NCI-H187 (cell line): ENCODE measurements at places on chromosomes 5 and 9.

- DNase-seq: no peak
These were observed 16.1 kb downstream of the UBAP2 start for GRCh38 chr9:34032631-34033030.

DNA sequence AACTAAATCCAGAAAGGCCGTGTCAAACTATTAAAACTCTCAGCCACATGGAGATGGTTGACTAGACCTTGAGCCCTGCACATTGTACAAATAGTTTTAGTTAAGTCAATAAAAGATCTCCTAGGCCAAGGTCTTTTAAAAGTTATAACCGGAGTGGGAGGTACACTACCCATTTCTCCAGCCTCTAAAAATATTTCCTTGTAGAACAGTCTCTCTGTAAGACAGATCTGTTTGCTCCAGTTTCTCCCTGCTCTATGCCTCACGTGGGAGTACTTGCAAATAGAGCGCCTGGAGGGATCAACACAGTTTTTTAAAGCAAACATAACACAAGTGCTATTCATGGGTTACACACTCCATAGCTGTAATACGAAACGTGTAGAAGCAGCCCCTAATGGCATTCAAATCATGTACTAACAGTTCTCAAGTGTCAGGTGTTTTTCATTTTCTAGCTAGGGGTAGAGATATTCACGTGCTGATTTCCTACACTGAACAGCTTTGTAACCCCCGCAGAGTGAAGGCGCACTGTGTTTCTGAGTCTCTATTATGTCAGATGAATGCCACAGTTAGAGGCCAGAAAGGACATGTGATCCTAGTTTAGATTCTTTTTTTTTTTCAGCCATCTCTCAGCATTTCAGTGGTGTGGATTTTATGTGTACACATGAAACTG lies 703.4 kb upstream of the GRAMD2B start:
- peak; percentile 88 for DNase-seq

DNA sequence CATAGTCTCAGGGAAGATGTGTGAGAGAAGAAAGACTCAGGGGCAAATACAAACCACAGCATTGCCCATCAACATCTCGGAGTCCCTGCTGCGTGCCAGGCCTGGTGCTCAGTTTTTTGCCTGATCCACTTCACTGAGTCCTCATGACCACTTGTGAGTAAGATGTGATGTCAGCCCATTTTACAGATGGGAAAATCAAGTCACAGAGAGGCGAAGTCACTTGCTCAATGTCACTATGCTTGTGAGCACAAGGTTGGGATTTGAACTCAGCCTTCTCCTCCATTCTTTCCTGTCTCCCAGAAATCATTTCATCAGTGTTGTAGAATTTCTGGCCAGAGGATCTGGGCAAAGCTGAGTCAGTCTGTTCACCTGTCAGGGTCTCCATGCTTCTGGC lies 34.6 kb upstream of the PSD2 start:
- no peak for DNase-seq

DNA sequence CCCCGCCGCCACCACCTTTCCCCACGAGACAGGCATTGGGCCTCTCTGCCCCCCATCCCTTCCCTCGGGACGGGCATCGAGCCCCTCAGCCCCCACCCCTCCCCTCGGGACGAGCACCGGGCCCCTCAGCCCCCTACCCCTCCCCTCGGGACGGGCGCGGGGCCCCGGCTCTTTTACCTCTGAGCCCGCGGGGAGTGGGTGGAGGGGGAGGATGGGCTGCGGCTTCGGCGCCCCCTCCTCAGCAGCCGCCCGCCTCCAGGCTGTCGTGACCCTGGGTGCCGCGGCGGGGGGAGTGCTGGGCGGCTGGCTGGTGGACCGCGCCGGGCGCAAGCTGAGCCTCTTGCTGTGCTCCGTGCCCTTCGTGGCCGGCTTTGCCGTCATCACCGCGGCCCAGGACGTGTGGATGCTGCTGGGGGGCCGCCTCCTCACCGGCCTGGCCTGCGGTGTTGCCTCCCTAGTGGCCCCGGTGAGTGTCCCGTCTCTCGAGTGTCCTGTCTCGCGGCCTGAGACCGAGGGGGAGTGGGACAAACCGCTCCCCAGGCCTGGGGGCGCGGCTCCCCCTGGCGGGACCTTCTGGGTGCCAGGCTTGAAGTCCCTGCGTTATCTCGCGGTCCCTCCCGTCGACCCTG lies 791 bp downstream of the SLC2A8 start:
- no peak for DNase-seq

DNA sequence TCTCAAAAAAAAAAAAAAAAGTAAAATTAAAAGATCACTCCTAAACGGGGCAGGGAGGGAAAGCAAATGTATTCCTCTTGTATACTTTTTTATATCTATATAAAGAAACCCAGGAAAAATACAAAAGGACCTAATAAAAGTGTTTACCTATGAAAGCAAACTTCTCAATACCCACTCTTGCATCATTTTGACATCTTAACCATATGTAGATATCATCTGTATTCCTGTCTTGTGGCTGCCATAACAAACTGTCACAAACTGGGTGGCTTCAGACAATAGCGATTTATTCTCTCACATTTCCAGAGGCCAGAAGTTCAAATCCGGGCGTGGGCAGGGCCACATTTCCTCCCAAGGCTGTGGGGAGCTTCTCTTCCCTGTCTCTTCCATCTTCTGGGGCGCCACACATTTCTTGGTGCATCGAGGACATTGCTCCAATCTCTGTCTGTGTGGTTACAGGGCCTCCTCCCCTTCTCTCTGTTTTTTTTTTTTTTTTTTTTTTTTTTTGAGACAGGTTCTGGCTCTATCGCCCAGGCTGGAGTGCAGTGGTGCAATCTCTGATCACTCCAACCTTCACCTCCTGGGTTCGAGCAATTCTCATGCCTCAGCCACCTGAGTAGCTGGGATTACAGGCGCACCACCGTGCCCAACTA lies 58.4 kb upstream of the IL17B start:
- no peak for DNase-seq

GRCh38 chr5:7970816-7971215 lies 101.9 kb downstream of the MTRR start:
- no peak for DNase-seq

DNA sequence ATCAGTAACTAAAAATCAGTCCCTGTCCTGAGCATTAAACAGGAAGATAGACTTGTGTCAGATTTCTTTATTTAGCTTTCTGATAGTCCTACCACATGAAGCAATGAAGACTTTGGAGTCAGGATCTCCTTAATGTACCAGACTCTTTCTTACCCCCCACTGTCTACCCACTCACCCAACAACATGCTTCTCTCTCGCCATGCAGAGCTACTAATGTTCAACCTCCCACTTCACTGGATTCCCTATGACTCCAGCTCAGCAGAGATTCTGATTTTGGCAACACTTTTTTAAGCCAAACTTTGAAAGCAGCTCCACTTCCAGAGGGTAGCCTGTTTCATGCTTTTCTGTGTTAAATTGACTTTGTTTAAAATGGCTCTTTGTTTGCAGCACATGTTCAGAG lies 50.8 kb downstream of the GPR21 start:
- DNase-seq: no peak

DNA sequence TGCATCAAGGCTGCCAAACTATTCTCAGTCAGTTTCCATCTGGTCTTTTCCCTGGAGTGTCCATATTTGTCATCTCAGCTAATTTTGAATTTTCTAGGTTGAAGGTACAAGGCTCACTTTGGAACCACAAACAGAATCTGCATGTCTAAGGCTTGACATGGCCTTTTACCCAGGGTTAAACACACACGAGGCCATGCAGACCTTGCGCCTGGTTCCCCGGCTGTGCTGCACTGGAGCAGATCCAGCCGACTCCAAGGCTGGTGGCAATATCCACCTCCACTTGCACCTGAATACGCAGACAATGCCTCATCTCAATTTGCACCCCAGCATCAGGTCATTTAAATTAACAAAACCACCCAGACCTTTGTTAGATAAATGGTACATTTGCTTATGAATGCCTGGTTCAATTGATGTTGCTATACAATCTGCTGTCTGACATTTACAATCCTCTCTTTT lies 276.2 kb downstream of the HSPA4 start:
- DNase-seq: no peak

DNA sequence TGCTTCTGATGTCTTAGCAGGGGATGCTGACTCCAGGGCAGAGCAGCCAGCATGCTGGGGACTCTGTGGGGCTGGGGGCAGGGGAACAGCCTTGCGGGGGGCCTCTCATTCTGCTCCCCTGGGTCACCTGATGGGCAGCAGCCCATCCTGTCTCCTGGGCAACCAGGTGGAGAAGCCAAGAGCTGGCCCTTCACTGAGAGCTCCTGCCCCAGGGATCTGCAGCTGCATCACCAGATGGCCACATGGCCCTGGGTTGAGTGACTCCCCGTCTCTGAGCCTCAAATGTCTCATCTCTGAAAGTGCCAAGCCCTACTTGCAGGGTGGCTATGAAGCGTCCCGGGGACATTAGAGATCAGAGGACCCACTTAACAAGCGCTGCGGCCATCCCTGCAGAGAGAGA lies 49.1 kb downstream of the LRSAM1 start:
- no peak for DNase-seq

- no peak for DNase-seq
These were observed 731.8 kb upstream of the RGMB start for GRCh38 chr5:98041661-98042060.

DNA sequence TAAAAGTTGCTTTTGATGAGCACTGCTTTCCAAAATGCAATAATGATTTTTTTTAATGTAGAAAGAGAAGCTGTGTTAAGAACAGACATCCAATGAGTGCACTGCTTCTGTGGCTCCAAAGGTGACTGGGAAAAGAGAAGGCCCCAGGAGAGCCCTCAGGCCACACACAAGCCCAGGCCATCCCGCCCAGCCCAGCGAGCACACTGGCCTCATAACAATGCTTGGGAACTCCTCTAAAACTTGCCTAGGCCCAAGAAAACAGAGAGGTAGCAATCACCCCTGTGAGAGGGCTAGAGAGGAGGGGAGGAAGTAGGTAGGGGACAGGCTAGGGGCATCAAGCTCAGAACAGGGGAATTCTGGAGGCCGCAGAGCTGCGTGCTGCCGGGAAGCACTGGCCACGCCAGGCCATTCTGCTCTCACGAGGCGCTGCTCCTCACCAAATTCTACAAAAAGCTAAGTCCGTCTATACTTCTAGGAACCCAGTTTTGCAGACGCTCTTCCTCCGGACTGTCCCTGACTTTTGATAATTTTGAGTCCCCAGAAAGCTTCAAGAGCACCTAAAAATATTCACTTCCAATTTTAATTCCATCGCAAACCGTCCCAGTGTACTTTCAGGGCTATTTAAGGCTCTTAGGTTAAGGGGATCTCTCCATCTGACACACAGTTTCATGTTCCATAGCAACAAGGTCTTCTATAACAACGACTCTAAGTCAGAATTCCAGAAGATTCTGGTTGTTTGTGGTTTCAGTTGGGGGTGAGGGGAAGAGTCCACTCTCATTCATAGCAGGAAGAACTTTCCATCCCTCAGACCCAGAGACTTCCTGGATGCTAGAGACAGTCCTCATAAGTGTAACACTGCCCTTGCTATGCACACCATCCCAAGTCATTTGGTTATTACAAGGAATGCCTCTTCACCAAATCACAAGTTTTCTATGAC lies 51.0 kb downstream of the HABP4 start:
- no peak for DNase-seq

DNA sequence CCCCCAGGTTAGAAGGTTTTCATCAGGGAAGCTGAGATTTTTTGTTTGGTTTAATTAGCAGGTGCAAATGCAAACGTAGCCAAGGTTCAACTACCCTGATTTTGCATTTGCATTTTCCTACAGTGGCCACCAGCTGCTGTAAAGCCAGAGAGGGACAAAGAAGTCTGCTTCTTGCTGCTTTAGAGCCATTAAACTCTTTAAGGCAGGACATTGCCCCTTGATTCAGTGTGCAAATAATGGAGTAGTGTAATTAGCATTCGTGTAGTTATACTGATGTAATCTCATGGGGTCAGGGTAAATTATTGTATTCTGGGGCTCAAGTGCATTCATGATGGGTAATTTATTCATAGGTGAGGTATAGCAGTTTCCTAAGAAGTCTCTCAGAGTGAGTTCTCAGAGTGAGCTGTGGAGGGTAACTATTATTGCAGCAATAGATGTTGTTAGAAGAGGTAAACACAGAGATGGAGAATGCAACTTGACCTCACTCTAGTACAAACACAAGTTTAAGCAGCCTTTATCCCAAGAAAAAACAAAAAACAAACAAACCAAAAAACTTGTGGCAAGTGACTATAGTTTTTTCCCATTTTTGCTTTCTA lies 526.5 kb downstream of the KIF4B start:
- peak; percentile 38 for DNase-seq

DNA sequence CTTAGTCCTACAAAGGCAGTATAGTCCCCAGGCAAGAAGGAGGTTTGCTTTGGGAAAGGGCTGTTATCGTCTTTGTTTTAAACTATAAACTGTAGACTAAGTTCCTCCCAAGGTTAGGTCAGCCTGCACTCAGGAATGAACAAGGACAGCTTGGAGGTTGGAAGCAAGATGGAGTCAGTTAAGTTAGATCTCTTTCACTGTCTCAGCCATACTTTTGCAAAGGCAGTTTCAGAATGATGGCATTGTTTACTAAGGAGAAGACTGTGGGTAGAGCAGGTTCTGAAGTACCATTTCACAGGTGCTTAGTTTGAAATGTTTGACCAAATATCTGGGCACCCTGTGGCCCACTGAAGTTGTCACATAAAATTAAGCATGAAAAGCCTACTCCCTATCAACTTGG lies 19.4 kb downstream of the SNX24 start:
- DNase-seq: no peak

- no peak for DNase-seq
These were observed 1.8 kb upstream of the ASB6 start for GRCh38 chr9:129643706-129644105.

DNA sequence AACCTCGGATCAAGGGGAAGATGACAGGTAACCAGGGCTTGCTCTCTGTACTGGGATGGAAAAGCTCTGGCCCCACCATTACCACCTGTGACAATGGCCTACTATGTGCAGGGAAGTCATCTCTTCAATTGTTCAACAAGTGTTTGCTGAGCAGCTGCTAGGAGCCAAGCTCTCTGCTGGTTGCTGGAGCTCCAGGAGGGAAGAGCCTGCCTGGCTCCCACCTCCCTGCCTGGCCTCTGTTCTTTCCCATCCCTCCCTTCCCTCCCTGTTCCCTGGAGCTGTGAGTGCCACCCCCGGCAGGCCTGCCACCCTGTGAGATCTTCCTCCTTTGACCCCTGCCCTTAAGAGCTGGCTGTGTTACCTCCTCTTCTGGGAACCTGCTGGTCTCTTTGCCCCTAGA lies 59.7 kb upstream of the IER5L start:
- DNase-seq: no peak

DNA sequence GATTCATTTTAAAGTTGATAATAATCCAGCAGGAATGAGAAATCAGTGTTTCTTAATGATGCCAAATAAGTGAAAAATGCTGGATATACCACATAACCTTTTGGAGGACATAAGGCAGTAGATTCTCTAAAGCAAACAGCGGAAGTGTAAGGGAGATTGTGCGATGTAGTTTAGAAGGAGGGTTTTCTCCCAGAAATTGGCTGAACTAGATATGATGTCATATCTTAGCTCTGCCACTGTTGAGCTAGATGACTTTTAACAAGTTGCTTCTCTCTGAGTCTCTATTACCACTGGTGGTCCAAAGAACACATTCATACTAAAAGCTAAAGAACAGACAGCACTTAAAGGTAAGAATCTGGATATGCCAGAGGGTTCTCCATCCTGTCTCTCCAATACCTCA lies 107.0 kb downstream of the NR6A1 start:
- no peak for DNase-seq

- DNase-seq: no peak
These were observed 4.2 kb upstream of the ENTPD8 start for GRCh38 chr9:137445275-137445807.
